HAP-1 (cell line): ENCODE measurements at places on chromosomes 7 and 10.

DNA sequence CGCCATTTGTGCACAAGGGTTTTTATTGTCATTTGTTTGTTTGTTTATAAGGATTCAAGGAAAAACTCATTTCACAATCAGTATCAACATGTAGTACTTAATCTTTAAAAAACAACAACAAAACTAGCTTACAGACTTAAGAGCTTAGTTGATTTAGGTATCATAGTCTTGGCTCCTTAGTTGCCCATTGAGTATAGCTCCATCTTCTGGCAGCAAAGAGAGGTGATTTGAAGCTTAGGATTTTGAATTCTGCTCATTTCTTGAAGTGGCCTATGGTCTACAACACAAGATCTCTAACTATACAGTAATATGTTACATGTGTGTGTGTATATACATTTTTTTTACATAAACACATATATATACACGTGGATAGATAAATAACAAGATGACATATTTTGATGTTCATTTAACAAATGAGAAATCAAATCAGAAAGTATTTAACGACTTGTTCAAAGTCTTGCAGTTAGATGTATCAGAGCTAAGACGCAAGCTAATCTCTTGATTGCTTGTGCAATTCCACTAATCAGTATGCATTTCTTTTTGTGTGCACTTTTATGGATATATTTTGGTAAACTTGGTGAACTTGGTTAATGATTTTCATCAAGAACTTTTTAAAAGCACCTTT lies 307.3 kb downstream of the CAMK1D start:
- DNase-seq, result peak; percentile 69

DNA sequence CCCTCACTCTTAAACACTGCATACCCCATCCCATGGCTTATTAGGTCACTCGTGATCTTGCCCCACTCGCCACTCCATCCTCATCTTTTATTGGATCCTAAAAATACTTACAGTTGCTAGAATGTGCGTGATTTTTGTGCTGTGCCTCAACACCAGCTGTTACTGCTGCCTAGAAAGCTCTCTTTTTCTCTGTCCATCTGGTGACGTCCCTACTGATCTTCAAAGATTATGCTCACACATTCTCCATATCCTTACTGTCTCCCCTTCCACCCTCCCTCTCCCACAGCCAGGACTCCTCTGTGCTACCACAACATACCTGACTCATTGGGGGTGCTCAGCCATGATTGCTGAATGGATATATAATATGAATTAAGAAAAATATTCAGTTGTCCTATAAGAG lies 42.0 kb downstream of the CDK6 start:
- no peak for DNase-seq

GRCh38 chr10:72688208-72688651 lies 3.7 kb upstream of the MCU start:
- DNase-seq, result no peak

GRCh38 chr7:155313096-155313495 lies 15.4 kb downstream of the INSIG1 start:
- no peak for DNase-seq

DNA sequence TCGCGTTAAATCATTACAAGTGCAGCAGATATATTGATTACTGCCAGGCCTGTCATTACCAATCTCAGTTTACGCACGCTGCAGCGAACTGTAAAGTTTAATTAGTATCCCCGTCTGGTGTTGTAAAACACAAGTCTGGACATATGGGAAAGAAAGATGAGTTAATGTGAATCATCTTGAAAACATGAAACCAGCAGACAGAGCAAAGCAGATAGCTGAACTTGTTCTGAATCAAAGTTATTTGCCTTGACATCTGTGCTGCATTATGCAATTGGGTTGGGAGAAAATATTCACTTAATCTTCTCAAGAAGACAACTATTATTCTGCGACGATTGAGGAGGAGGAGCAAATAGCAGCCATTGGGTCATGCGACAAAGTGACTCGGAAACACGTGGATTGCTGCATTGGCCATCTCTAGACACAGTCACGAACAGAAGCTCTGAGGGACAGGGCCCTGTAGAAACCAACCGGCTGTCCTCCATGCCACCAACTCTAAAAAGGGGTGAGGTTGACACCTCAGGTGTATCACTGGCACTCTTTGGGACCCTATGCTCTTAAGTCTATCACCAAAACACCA lies 156.3 kb upstream of the C7orf33 start:
- no peak for DNase-seq

GRCh38 chr7:116139807-116140206 lies 70.5 kb upstream of the TES start:
- no peak for DNase-seq

GRCh38 chr7:119223930-119224329 lies 999.4 kb downstream of the ANKRD7 start:
- DNase-seq, result no peak

DNA sequence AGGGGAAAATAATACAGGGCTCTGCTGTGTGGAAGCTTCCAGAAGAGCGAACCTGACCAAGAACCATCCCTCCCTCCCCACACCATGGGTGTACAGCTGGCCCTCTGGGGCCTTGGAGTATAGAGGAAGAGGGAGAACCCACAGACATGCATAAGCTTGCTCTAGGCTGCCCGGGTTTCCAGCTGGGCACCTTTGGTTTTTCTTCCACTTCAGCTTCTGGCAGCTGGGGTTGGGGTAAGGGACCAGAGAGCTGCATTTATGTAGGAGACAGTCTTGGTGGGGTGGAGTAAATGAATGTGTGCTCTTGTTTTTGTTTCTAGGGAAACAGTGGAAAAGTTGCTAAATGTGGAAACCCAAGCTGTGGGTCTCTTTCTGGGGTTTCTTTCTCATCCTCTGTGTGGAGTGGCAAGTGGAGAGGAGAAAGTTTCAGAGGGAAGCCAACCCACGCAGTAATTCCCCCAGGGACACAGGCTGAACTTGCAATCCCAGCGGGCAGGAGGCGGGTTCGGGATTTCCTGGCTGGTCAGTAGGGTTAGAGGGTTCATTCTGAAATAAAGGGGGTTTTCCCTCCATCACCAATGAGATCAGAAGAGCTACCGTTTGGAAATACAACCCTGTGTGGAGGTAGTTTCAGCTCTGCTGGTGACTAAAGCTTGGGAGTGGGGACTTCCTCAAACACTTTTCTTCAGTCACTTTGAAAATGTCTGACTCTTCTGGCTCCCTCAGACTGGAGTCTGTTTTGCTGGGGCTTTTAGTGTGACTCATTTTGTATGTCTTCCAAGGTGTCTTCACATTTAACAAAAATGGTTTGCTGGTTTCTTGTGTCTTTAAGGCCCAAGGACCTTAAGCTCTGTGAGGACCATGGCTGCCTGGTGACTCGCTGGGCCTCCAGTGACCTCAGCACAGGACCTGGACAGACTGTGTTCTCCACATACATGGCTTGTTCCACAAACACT lies 22.2 kb upstream of the SRGN start:
- no peak for DNase-seq

DNA sequence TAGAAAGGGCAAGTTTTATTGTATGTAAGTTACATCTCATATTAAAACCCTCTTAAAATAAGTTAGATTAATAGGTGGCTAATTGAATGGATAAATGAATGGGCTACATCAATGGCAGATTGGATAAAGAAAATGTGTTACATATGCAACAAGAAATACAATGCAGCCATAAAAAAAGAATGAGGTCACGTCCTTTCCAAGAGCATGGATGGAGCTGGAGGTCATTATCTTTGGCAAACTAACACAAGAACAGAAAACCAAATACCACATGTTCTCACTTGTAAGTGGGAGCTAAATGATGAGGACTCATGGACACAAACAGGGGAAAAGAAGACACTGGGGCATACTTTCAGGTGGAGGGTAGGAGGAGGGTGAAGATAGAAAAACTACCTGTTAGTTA lies 182.2 kb upstream of the GNAI1 start:
- no peak for DNase-seq

DNA sequence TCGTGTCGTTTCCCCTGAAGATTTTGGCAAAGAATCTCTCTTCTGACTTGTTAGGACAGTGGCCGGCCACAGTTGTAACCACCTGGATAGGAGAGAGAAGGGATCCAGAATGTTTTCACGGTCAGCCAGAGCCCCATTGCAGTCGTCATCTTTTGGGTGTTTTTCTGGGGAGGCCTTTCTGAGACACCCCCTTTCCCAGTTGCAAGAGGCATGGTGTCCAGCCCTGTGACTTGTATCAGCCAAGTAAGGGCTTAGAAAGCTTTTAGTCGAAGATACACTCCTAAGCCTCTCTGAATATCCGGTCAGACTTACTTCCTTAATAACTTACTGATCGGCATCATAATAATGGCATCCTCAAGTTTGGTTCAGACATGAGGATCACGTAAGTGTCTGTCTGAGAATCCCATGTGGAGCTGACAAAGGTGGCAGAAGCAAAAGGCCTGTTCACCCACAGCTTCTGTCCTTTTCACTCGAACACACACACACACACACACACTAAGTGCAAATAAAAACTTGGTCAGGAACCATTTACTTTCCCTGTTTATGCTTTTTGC lies 435.7 kb upstream of the GALNT17 start:
- no peak for DNase-seq

DNA sequence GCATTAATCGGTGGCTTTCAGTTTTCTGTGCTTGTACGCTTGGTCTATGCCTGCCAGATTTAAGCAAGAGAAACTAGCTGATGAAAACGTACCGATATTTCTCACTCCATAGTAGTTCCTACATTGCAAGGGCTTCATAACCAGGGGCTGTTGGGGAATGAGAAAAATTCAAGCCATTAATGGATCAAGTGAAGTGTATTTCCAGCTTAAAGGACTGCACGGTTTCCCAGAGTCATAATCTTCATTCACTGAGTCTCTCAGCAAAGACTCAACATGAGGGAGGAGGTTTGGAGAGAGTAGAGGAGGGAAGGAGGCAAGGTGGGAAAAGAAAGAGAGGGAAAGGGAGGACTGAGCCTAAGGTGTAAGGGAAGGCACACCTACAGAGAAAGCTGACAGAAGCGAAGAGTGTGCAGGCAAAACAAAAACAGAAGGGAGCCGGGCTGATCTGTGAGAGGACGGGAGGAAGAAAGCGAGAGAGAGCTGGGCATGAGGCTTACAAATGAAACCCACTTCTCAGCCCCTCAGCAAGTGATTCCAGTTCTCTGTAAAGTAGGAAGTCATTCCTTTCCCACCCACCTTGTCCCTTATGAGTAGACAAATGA lies 625 bp downstream of the GIMAP2 start:
- no peak for DNase-seq

DNA sequence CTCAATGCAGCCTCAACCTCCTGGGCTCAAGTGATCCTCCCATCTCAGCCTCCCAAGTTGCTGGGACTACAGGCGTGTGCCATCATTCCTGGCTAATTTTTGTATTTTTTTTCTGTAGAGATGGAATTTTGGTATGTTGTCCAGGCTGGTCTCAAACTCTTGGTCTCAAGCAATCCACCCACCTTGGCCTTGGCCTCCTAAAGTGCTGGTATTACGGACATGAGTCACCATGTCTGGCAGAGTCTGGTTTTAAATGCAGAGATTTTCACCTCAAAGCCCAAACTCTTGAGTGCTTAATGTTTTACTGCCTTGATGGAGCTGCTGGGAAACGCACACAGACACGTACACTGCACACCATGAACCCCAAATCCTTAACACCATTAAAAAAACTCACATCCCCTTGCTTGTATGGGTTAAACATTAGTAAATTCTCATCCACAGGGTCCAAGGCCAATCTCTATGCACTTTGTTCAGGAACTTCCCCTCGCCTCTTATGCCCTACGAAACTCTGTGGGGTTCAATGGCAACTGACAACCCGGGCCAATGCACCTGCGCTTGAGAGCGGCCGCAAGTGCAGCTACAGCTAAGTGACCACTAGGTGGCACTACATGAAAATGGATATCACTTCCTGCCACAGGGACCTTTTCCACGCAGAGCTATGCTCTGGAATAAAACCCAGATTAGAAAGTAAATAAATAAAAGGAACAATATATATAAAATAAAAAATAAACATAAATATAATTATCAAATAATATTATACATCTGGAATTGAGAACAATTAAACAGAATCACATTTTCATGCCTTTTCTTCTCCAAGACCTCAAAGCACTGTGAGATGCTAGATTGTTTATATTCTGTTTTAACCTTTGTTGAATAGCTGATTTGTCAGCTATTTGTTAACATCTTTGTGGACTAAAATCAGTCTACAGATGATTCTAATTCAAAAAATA lies 66.9 kb upstream of the AFAP1L2 start:
- DNase-seq, result peak; percentile 70

DNA sequence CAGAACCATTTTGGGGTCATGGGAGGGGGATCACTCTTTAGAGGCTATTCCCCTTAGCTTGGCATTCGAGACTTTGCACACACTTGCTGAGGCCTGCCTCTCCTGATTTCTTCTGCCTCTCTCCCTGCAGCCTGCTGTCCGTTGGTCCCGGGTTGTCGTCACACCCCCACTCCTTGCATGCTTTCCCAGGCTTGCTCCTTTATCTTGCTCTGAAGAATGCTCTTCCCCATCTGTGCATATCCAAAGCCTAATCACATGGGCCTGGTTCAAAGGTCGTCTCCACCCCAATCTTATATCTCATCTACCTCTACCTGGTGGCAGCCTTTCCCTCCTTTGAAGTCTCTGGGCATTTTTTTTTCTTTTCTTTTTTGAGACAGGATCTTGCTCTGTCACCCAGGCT lies 24.3 kb upstream of the EMX2 start:
- no peak for DNase-seq

- no peak for DNase-seq
These were observed 105.5 kb upstream of the SGCE start for GRCh38 chr7:94761451-94761850.

- DNase-seq, result no peak
These were observed 95.7 kb downstream of the CTTNBP2 start for GRCh38 chr7:117777335-117778142.

DNA sequence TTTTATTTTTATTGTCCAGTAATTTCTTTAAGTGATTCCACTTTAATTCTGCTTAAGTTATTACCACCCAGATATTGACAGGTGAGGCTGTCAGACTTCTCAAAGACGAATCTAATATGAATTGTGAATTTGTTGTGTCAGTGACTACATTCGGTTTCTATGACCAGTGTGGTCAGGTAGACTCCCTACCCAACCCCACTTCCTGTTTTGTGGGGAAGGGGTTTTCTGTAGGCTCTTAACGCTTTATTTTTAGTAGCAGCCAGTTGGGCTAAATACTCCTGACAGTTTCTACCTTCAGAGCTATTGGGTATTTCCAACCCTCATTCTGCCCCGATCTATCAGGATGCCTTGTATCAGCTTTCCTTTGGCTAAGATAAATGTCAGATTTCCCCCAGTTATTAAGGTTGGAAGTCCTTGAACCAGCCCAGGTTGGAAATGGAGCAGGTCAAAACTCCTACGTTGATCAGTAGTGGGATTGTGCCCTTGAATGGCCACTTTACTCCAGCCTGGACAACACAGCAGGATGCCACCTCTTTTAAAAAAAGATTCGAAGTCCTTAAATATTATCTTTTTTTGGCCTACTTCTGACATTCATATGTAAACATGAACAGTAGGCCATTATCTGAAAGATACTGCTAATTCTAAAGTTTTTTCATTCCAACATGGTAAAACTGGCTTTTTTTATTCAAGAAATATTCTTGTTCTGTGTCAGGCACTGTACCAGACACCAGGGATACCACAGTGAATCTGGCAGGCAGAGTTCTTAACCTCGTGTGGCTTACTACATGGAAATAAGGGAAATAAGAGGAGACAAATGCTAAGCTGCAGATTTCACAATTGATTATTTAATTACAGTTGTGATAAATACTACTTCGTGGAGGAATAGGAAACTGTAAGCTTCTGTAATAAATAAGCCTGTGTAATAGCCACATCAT lies 133.3 kb upstream of the SAMD8 start:
- DNase-seq, result no peak

GRCh38 chr10:19812976-19813375 lies 3.3 kb upstream of the PLXDC2 start:
- no peak for DNase-seq

- no peak for DNase-seq
These were observed 312.6 kb downstream of the PTPRN2 start for GRCh38 chr7:158274996-158275395.

- DNase-seq, result no peak
These were observed 46.7 kb downstream of the CAV1 start for GRCh38 chr7:116571552-116571951.
